NCI-H1436 (cell line): ENCODE measurements at places on chromosomes 7 and 10.

DNA sequence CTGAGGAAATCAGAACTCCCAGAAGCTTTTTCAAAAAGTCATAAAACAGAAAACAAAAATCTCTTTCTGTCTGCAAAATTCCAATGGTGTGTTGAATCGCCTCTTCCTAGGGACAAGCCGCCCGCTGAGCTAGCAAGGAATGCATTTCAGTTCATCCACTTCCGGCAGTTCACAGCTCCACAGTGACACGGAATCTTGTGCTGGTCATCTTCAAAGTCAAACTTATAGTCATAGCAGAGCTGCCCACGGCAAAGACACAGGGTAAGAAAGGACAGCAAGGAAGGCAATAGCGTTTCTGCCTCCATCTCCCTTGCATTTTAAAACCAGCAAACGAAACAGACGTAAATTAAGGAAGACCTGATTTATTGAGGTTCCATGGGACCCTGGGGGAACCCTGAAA, 111.2 kb downstream of the GALNT11 start:
- no peak for DNase-seq

GRCh38 chr7:135975166-135975565, 2.0 kb downstream of the MTPN start:
- no peak for DNase-seq

- DNase-seq = no peak
Measured at GRCh38 chr7:118327174-118327573, 102.7 kb downstream of the ANKRD7 start.

GRCh38 chr10:70137135-70137534, 4.5 kb upstream of the AIFM2 start:
- DNase-seq = no peak

- no peak for DNase-seq
Measured at GRCh38 chr10:92575961-92576360, 2.1 kb upstream of the IDE start.

DNA sequence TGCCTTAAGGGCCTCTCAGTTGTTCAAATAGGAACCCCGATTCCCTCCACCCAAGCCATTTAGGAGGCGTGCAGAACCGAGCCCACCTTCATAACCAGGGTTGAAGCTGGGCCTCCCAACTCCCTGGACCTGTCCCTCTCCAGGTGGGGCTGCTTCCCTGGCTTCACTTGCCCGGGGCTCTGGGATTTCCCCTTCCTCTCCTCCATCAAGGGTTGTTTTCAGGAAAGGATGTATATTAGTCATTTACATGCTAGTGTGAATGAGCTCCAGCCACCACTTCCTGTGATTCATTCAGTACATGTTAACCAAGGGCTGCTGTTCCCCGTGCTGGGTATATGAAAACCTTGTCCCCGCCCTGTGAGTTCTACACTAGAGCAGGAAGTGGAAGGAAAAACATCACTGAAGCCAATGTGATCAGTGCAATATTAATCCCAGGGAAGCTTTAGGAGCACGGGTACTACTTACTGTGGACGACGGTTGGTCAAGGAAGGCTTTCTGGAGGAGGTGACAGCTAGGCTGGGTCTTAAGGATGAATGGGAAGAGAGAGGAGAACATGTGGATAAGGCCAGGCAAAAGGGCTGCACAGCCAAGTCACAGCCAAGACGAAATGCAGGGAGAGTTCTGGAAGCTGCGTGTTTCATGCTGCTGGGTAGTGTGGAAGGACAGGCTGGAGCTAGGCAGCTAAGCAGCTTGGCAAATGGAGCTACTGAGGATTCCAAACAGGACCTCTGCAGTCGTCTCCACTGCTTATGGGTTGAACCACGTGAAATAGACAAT, 150.1 kb upstream of the SHH start:
- no peak for DNase-seq

GRCh38 chr7:27895551-27895950, 155.6 kb downstream of the TAX1BP1 start:
- DNase-seq = no peak

DNA sequence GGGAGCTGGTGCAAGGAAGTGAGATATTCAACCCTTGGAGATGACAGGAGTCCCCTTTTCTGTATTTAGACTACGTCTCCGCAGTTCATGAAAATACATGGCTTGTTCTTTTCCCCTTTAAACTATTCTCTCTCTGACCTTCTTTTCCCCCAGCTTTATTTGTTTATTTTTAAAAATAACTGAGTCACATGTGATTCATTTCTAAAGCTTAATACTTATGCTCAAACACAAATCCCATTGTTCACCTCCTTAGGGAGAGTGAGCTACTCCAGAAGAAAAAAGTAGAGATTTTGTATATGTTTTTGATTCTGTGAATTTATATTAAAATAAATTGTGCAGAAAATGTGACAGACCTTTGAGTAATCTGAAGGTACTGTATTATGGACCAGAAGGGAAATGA, 35.9 kb upstream of the FZD1 start:
- DNase-seq = no peak

GRCh38 chr7:77866786-77867536, 68.4 kb downstream of the PHTF2 start:
- DNase-seq = no peak

GRCh38 chr10:100637785-100638184, 102.0 kb downstream of the HIF1AN start:
- DNase-seq = no peak

- no peak for DNase-seq
Measured at GRCh38 chr10:80172896-80173295, 32.4 kb downstream of the ANXA11 start.
